ENCODE measurements at places on chromosomes 7 and 10. TPM values are rescaled to one million over a fixed set of nuclear protein-coding genes. Genes with fewer than 3 reads are reported as not detected.

Gene CALHM1
- not detected for total RNA-seq

Gene PNLIPRP3
- not detected for total RNA-seq

Gene PRKRIP1
- 11.6 TPM for total RNA-seq

Gene CYP2C18
- not detected for total RNA-seq

Gene GRID1
- total RNA-seq: not detected

Gene FUOM
- total RNA-seq: 28.0 TPM

Gene NRCAM
- total RNA-seq: 1.2 TPM

Gene ZNF488
- not detected for total RNA-seq

Gene TMEM236
- 0.43 TPM for total RNA-seq

Gene CPA5
- not detected for total RNA-seq

Gene SPDYE11
- total RNA-seq: not detected

Gene GIMAP4
- total RNA-seq: 389 TPM

Gene CACNB2
- total RNA-seq: not detected

Gene TMEM196
- total RNA-seq: not detected

Gene LRRC72
- total RNA-seq: not detected

Gene ERVW-1
- total RNA-seq: not detected
